ENCODE measurements at places on chromosomes 1 and 21.
A peak's percentile ranks its signal among the peaks of the same experiment; 100 is the strongest.

DNA sequence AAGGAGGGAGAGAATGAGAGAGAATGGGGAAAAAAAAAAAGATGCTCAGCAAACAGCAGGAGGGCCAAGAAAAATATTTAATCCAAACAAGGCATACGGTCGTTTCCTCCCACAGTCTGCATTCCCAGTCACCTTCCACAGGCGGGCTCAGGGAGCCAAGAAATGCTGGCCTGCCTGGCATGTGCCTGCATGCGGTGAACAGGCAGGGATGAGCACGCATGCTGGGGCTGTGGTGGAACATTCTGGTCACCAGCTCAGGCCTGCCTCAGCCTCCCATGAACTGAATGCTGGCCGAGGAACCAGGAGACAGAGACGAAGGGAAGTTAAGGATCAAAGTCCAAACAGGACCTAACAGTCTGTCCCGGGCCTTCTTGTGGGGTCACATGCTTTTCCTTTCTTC, 335.3 kb downstream of the ASTN1 start:
- no peak for DNase-seq

DNA sequence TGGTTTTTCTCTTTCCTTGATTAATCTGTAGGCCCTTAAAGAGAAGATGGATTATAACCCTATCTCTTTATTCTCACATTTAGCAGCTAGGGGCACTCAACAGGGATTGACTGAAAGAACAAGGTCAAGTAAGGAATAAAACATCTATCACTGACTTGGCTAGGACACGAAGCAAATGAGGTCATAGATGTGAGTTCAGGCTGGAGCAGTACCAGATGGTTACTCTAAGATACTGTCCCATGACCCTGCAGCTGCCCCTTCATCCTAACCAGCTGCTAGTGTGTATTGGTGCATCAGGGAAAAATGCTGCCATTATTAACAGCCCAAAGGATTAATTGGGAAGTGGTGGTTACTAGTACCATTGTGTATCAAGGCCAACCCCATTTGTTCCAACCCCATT, 221.9 kb downstream of the CTH start:
- DNase-seq: no peak

GRCh38 chr21:42299324-42300044, 15.7 kb downstream of the TFF3 start:
- DNase-seq: no peak

GRCh38 chr21:41054018-41054578, 113.9 kb upstream of the BACE2 start:
- no peak for DNase-seq

DNA sequence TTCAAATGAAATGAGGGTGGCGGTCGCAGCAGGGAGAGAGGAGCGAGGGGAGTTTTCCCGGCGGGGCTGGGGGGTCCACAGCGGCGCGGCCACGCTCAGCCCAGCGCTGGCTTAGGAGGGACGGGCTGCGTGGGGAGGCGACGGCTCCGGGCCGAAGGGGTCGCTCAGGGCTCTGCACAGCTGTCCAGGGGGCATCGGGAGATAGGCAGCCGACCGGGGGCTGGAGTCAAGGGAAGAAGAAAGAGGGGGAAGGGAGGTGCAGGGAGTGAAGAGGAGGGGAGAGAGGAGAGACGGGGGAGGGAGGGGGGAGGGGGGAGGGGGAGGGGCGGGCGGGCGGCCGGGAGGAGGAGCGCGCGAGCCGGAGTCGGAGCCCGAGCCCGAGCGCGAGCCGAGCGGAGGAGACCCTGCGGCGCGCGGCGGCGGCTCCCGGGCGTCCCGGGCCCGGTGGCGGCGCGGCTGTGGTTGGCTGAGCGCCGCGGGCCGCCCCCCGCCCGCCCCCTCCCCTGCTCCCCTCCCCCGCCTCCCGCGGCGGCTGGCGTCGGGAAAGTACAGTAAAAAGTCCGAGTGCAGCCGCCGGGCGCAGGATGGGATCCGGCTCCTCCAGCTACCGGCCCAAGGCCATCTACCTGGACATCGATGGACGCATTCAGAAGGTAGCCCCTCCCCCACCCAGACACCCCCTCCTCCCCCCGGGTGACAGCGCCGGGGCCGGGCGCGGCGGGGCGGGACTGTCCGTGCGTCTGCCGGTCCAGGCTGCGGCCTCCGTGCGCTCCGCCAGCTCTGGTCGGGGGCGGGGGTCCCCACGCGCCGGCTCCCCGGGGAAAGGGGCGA, at the start of gene PDE9A:
PDE9A (plus strand) TSS at position 391 of the 831 bp plus-strand sequence; CDS start at position 585, 194 bp downstream.
- peak; percentile 72 for DNase-seq

GRCh38 chr1:190124068-190124467, 353.6 kb downstream of the BRINP3 start:
- no peak for DNase-seq

DNA sequence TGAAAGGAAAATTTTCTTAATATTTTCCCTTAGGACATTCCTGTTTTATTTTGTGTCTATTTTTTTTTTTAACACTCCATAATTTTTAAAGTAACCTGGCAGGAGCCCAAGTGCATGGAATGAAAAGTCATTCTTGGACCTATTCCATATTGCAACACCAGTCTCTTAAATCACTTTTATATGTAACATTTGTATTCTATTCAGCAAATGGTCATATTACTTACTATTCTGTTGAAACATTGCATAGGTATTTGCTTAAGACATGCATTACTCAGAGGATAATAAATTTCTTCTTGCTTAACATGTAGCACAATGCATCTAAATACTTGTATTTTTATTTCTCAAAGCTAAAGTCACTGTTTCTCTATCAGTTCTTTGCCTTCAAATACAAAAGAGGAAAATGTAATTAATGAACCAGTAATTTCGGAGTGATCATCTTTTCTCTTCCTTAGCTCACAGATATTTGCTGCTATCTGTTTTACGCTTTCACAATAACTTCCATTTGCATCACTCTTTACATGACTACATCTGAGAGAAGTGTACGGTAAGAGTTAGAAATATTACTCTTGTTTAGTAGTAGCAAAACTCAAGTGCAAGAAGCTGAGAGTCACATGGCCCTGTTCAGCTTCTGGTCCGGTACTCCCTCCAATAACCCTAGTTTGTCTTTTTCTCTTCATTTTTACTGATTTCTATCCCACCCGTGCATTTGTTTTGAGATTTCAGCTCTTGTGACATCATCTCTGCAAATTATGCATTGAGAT, 394.8 kb downstream of the USP25 start:
- DNase-seq: no peak

DNA sequence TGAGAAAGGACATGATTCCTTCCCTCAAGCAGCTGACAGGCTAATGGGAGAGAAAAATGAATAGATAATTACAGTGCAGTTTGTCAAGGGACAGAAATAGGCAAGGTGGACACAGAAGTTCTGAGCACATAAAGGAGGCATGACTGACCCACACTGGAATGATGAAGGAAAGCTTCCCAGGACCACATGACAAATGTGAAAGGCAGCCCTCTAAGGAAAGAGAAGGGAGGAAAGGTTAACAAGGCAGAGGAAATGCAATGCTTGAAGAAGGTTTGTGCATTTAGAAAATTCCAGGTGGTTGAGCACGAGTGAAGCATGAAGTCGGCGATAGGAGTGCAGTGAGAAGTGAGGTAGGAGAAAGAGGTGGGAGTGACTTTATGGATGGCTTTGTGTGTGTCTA, 37.4 kb downstream of the LAMC2 start:
- DNase-seq: no peak

GRCh38 chr1:204390751-204391466, 20.7 kb downstream of the PPP1R15B start:
- no peak for DNase-seq

DNA sequence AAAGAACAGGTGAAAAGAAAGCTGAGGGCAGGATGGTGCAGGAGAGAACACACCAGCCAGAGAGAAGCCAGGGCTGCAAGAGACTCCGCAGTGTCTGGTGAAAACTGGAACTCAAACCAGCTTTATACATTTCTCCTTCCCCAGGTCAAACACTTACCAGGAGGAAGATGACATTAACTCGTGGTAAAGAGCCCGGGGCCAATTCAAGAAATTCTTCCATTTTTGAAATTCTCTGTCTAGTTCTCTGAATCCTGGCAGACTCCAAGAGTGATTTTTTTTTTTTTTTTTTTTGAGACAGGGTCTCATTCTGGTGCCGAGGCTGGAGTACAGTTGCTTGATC, 25.8 kb upstream of the SIPA1L2 start:
- no peak for DNase-seq

GRCh38 chr1:216815260-216816131, 92.3 kb upstream of the ESRRG start:
- no peak for DNase-seq

DNA sequence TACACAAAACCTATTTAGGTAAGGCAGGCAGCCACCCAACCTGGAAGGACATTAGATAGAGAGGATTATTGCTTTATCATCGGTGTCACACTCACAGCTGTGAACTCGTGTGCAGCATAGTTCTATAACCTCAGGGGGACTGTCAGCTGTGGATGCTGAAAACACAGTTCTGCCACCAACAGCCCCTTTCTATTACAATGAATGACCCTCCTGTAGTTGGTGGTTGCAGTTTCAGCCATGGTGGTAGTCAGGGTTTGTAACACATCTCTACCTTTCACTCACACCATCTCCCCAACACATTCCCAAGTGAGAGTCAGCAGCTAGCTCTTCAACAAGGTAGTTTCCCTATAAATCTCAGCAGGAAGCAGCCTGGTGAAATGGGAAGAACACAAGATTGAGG, 136.8 kb downstream of the ZC3H11B start:
- no peak for DNase-seq

DNA sequence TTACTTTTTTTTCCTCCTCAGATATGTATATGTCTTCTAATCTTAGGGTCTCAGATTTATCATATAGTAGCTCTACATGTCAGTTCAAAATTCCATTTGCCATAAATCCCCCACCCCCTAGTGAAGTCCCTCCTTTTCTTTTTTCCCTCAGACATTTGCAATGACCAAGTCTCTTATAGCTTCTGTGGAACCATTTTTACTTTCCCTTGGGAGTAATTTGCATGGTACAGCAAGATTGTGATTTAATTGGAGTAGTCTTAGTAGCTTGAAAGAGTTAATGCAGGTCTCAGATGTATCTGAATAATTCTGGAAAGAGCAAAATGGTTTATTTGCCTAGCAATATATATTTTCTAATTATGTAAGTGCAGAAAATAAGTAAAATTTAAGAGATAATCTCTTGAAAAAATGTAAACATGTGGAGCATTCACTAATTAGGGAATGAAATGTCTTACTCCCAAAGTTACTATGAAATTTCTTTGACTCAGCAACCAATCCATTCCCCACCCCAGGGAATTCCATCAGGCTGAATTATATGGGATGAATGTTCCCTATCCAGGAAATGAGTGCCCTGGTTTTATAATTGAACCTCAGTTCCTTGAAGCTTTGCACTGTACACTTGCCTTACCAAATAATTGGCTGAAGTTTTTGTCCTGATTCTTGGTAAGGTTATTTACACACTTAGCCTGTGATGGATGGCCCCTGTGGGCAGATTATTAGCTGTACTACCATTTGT, 267.0 kb downstream of the DNM3 start:
- no peak for DNase-seq

GRCh38 chr1:6357243-6357936, 36.2 kb downstream of the ACOT7 start:
- DNase-seq: no peak

- no peak for DNase-seq
Measured at GRCh38 chr1:12593621-12594066, 24.4 kb downstream of the DHRS3 start.

DNA sequence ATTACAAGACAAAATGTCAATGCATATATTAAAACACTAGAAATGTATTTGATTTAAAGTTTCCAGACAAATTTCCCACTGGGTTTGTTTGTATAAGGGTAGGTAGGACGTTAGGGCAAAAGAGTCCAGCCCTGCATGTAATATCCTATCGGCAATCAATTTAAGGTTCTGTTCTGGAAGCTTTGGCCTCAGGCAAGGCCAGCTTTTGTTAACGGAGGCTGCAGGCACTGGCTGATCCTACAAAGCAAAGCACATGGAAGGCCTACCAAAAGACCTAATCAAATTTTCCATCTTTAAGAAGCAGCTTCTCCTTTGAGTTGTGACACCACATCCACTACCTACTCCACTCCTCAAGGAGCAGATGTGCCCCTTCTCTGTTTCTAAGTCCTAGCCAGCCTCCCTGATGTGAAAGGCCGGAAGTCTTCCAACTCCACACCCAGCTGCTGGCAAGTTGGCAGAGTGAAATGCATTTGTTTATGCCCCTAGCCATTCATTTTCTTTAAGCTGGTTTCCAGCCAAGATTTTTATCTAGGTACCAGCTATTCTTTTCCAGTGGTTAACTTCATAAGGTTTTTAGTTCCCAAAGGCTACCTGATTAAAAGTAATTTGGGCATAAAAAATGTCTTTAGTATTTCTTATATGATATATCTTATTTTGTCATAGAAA, 452.6 kb downstream of the PTBP2 start:
- DNase-seq: no peak

- no peak for DNase-seq
Measured at GRCh38 chr21:43703035-43703880, 15.7 kb upstream of the PDXK start.

GRCh38 chr1:207647671-207648333, 2.9 kb downstream of the CR1L start:
- no peak for DNase-seq

GRCh38 chr21:40752125-40752524, 94.8 kb downstream of the DSCAM start:
- no peak for DNase-seq

DNA sequence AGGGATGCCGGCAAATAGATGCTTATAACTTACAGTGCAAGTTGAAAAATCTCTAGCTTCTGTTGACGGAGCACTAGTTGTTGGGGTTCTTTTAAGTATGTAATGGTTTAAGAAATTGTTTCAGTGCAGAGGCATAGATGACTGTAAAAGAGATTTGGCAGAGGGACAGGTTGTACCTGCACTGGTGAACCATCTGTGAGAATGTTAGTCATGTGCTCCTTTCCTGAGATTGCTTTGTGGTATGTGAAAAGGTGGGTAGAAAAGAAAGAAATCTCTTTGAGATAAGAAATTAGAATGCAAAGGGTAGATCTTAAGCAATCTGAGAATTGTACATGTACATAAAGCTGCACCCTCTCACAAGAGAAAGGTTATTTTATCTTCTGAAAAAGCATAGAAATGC, 19.4 kb downstream of the ZBTB37 start:
- DNase-seq: no peak

- no peak for DNase-seq
Measured at GRCh38 chr1:16164213-16165072, 8.6 kb upstream of the EPHA2 start.

- DNase-seq: no peak
Measured at GRCh38 chr1:226309398-226310244, 657 bp upstream of the LIN9 start.

GRCh38 chr1:43854473-43854872, 79.1 kb upstream of the ARTN start:
- DNase-seq: no peak

GRCh38 chr1:231919886-231920285, 293.3 kb downstream of the DISC1 start:
- DNase-seq: no peak

GRCh38 chr1:178284058-178284457, 190.2 kb downstream of the RASAL2 start:
- no peak for DNase-seq

All from GM20000 (cell line).